ENCODE measurements at places on chromosomes 7 and 10.

- no peak for DNase-seq
Measured at GRCh38 chr7:34298492-34299013, 359.5 kb upstream of the NPSR1 start.

DNA sequence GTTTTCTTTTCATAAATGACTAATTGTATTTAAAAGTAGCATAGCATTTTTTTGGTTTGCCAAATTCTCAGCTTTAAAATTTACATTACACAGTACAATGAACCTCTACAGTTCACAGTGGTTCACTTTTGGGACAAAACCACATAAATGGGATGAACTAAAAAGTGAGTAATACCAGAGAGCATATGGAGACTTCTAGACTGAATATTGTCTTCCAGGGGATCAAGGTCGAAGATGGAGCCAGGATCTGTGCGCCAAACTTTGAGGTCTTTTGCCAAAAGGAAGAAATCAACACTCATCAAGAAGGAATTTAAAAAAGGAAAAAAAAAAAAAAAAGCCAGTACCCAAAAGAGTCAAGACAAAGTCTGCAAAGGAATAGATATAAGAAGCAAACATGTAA lies 87.5 kb downstream of the NEBL start:
- no peak for DNase-seq

GRCh38 chr10:95814011-95814727 lies 58.2 kb downstream of the ENTPD1 start:
- DNase-seq: peak; percentile 28

DNA sequence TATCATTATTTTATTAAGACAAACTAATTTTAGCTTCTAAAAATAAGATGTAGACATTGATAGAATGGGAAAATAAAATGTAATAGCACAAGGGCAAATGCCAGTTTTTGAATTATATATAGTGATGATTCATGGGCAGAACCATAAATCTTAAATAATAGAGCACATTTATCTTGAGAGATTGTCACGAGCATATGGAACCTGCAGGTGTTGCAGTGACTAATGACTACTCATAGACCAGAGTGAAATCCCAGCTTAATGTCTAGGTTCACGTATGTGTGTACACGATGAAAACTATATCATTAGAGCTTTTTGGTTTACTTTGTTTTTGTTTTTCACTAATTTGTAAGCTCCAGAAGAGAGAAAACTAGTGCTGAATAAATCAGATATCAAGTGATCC lies 150.2 kb upstream of the CACNA2D1 start:
- DNase-seq: no peak

- no peak for DNase-seq
Measured at GRCh38 chr7:123828805-123829204, 16.2 kb upstream of the HYAL4 start.

DNA sequence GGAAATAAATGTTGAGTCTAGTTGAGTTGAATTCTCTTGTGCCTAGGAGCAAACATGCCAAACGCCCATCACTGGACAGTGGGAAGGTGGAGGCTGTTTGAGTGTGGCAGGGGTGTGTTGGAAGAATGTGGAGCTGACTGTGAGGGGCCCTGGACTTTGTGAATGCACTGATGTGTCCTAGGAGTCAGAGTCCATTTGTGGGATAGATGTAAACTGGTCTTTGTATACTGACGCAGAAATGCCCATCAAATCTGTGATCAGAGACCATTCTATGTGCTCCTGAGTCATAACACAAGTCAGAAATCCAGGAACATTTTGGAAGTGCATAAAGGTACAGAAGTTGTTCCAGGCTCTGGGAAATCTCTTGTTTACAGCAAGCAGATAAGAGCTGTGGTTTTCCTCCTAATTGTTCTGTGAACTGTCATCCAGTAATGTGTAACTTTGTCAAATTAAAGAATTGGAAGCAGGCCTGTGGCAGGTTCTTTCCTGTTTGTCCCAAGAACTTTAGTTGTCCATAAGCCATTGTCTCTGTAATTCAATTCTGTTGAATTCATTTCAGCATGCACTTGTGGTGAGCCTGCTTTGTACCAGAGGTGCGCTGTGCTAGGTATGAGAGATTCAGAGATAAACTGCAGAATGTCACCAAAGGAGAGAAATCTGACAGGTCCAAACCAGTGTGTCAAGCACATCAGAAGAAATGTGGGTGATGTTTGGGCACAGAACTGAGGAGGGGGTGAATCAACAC lies 7.6 kb downstream of the PRXL2A start:
- DNase-seq: no peak

DNA sequence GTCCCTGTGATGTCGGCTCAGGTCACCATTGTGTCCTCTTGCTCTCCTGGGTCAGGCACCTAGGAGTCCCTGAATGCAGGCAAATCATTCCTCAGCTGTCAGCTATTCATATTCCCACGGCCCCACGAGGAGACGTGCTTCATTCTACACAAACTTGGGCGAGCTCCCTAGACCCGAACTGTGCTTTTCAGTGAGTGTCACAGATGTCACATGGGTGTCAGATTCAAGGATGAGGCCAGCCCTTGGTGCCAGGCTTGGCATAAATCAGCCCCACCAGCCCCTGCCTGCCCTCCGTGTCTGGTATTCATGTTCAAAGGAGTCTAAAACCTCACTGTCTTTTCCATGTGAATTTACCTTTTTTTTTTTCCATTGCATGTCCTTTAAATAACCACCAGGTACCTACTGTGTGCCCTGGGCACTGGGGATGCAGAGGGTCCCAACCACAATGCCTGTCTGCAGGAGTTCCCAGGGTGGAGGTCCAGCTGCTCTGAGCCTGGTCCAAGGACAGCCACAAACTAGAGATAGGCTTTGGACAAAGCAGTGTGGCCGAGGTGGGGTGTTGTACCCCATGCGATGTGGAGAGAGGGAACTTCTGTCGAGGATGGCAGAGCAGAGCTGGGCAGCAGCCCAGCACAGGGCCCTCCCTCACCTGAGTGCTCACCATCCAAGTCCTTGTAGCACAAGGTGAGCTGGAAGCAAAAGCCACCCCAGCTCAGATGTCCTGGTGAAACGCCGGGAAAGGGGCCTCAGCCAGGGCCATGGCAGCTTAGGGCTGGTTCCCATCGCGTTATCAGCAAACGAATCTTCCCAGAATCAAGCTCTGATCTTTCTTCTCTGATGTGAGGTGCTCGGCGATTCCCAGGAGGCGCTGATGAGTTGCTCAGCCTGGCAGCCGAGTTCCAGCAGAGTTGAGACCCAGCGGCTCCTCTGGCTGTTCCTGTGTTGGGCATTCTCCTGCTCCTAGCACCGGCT lies 611.9 kb downstream of the PTPRN2 start:
- DNase-seq: no peak

- DNase-seq: no peak
Measured at GRCh38 chr10:25627606-25628005, 306.4 kb upstream of the MYO3A start.

DNA sequence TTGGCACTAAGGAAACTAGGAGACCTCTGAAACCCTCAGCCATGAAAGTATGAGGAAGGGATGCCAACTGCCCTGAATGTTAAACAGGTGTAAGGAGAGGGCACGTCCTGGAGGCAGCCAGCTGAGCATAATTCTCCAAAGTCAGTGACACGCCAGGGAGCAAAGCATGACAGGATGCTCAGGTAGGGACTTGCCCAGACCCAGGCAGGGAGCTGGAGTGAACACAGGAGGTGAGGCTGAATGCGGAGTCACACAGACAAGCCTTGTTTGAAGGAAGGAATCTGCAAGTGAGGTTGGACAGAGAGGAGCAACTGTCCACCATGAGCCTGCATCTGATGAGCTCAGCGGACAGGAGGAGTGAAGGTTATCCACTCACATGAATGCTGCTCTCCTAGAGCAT lies 41.5 kb downstream of the KLRG2 start:
- no peak for DNase-seq
